Cardiac muscle cell (in vitro differentiated cells and primary cell): ENCODE measurements at places on chromosomes 12 and 14.

DNA sequence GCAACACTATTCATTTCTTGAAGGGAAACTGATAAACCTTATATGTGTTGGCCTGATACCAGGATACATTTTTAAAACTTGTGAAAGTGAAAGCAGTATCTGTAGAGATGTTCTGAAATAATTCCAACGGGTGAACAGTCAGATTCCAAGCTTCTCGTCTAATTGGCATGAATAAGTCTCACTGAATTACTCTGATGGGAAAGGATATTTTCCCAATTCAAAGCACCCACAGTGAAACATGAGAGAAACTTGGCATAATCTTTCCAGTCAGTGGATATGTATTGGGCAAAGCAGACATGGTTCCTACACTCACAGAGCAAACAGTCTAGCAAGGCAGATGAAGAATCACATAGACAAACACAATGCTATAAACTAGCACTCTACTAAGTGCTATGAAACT is 413.1 kb downstream of the MED13L start:
- DNase-seq = peak; percentile 11

GRCh38 chr14:35222872-35223466 is 69.2 kb upstream of the PSMA6 start:
- DNase-seq = no peak

DNA sequence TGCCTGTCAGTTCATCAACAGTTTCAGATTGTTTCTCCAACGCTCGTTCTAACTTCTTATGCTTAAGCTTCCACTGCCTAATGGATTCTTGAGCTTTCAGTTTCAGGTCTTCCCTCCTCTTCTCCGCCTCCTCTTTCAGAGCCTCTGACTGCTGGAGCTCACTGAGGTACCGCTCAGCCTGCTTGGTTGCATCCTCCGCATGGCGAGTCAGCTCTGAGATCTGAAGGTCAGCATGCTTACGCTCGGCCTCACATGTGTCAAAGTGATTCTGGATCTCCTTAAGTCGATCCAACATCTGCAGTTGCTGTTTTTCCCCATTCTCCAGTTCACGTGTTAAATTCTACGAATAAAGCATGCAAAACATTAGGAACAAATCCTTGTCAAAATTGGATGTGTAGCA is 148.8 kb downstream of the CEP128 start:
- no peak for DNase-seq

- no peak for DNase-seq
Observed at GRCh38 chr12:91043408-91043807, 14.4 kb downstream of the KERA start.

DNA sequence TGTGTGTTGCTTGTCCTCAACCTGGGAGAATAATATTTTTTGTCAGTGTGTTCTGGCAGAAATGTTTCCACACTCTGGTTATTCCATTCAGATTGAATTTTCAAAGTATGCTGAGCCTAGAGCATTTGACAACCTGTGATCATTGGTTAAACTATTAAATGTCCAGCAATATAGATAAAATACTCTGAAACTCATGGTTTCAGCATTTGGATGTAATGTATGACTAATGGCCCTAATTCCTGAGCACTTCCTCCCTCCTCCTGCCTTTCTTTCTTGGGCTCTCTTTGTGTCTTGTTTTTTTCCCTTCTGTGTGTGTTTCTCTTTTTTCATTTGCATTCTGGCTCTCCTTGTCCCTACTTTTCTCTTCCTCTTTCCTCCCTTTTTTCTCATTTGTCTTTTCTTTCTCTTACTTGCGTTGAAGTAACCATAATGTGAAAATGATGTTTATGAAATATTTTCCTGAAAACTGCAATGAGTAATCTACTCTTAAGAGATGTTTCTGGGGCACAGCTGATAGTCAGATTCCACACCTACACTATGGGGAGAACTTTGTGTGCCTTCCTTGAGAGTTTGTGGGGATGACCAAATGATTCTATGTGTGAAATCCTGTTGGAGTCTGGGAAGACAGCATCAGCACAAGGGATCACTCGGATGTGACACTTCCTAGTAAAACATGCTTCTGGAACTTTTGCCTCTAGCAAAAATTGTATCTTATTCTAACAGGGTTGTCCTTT is 74.6 kb downstream of the FRMD6 start:
- DNase-seq = no peak
